A549 (cell line): ENCODE measurements at places on chromosomes 11 and 22. TPM values are rescaled to one million over a fixed set of nuclear protein-coding genes. Genes with fewer than 3 reads are reported as not detected.

KCTD14 gene
- 2.4 to 2.7 TPM (median 2.6 TPM) in 3 replicates for polyA plus RNA-seq

LRRC32 gene
- 0.08 to 0.25 TPM (median 0.16 TPM) in 3 replicates for polyA plus RNA-seq

RAPSN gene
- polyA plus RNA-seq, result 0.17 to 0.26 TPM (median 0.21 TPM) in 3 replicates

TIMP3 gene
- polyA plus RNA-seq, result 0.97 to 1.6 TPM (median 1.4 TPM) in 3 replicates

DNA sequence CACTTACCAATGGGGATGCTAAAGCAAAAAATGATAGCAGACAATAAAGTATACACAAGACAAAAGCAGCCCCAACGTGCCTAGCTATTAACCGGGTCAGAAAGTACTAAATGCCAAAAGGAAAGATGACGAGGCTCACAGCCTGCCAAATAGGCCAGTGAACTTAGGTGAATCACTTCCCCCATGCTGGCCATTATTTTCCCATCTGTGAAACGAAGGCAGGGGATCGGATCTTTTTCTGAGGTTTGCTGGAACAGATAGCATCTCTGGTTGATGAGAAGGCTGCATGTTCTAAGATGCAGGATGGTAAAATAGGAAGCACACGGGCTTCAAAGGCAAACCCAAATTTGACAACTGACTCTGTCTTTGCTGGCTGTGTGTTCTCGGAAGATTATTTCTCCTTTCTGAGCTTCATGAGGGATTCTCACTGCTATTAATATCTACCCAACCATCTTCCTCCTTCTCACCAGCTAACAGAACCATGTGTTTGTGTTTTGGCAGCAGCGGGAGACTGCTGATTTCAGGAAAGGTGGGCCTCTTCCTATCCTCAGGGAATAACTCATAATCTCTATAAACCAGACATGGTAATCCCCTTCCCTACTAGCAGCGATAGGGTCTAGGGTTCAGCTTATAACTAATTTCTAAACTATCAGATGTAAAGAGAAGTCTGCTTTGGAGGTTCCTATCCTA lies 390.7 kb downstream of the LARGE1 start:
- DNase-seq, result no peak

DNA sequence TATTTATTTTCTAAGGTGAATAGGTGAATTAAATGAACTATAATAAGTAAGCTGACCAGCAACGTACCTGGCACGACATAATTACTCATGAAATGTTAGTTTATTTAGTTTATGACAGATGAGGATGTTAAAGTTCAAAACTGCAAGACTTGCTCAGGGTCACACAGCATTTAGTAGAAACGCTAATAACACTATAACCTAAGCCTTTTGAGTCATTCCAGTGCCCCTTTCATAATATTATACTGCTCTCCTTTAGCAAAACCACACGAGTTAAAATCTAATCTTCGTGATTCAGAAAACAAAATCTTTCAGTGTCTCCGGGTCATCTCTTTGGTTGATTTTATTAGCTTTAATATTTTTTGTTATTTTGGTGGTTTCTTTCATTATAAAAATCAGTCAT lies 39.6 kb downstream of the BTBD10 start:
- no peak for DNase-seq

GRCh38 chr11:59992425-59992824 lies 24.6 kb upstream of the OOSP4B start:
- no peak for DNase-seq

DNA sequence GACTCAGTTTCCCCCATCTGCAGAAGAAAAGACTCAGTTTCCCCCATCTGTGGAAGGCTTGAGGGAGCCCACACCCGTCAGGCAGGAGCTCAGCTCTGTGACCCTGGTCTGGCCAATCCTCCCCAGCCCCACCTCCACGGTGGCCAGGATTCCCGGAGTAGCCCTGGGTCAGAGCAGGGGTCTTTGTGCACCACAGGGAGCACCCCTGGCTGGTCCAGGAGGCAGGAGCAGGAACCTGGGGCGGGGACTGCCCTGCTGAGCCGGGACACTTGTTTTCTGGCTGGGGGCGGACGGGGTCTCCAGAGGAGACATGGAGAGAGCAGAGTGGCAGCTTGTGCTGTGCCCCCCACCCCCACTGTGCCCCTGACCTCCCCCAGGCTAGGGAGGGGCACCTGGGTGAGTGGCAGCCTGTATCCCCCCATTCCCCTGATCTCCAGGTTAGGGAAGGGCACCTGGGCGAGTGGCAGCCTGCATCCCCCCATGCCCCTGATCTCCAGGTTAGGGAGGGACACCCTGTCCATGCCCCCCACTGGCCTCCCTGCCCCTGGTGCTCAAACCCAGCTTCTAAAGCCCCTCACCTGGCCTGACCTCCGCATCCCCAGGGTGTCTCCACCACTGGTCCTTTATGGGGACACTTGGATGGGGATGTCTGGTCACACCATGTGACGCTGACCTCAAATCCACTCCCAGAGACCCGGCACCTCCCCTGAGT lies 18.8 kb downstream of the IL17REL start:
- no peak for DNase-seq

DNA sequence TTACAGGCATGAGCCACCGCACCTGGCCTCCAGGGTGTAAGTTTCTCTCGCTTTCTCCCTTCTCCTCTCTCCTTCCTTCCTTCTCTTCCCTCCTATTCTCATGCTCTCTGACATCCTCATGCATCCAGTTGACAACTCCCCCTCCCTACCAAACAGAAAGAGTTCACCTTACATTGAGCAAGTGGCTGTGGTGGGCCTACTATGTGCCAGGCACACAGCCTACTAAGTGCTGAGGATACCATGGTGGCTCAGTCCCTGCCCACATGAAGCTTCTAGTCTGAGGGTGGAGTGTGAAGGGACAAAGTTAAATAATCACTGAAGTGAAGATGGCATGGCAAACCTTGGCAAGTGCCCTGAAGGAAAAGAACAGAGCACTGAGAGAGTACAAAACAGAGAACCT lies 9.6 kb upstream of the DAGLA start:
- DNase-seq, result no peak

- DNase-seq, result no peak
Measured at GRCh38 chr11:98572941-98573340, 447.8 kb upstream of the CNTN5 start.

DNA sequence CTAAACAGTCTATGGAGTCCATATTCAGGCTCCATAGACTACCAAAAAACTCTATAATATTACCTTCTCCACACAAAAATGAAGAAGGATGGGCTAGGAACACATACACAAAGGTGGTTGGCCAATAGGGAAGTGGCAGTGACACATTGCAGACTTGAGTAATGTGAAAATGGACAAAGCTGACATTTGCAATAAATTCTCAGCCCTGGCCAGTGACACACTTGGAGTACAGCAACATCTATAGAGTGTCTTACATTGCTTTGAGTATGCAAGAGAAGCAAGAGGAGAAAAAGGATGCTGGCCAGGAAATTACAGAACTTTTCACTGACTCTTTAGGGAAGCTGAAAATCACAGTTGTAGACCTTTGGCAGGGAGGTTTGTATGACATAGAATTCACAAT lies 7.3 kb upstream of the OR52W1 start:
- DNase-seq, result no peak

- no peak for DNase-seq
Measured at GRCh38 chr11:129395432-129395831, 19.8 kb downstream of the BARX2 start.
